ENCODE measurements at places on chromosomes 5 and 9.

- DNase-seq: no peak
Measured at GRCh38 chr5:82165740-82166530, 112.2 kb downstream of the RPS23 start.

GRCh38 chr5:141649056-141649688 lies 2.0 kb downstream of the FCHSD1 start:
- DNase-seq: no peak

GRCh38 chr9:134193912-134194535 lies 29.7 kb upstream of the RNU6ATAC start:
- no peak for DNase-seq

DNA sequence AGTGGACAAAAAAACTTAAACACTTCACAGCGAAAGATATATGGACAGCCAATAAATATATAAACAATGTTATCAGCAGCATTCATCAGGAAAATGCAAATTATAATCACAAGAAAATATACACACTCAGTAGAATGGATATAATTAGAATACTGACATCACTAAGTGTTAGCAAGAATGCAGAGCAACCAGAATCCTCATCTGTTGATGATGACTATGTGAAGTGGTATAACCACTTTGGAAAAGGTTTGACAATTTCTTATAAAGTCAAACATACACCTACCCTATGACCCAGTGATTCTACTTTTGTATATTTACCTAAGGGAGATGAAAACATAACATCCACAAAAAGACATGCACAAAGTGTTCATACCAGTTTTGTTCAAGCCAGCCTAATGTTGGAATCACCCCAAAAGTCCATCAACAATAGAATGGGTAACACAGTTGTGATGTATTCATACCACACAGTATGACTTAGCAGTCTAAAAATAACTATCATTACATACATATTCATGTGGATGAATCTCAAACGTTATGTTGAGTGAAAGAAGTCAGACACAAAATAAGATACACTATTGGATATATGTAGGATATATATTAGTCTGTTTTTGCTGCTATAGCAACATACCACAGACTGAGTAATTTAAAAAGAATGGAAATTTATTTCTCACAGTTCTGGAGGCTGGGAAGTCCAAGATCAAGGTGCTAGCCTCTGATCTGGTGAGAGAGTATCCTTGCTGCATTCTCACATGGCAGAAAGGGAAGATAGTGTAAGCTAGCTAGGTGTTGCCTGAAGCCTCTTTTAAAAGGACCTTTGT lies 148.8 kb upstream of the ADAMTSL1 start:
- DNase-seq: no peak

DNA sequence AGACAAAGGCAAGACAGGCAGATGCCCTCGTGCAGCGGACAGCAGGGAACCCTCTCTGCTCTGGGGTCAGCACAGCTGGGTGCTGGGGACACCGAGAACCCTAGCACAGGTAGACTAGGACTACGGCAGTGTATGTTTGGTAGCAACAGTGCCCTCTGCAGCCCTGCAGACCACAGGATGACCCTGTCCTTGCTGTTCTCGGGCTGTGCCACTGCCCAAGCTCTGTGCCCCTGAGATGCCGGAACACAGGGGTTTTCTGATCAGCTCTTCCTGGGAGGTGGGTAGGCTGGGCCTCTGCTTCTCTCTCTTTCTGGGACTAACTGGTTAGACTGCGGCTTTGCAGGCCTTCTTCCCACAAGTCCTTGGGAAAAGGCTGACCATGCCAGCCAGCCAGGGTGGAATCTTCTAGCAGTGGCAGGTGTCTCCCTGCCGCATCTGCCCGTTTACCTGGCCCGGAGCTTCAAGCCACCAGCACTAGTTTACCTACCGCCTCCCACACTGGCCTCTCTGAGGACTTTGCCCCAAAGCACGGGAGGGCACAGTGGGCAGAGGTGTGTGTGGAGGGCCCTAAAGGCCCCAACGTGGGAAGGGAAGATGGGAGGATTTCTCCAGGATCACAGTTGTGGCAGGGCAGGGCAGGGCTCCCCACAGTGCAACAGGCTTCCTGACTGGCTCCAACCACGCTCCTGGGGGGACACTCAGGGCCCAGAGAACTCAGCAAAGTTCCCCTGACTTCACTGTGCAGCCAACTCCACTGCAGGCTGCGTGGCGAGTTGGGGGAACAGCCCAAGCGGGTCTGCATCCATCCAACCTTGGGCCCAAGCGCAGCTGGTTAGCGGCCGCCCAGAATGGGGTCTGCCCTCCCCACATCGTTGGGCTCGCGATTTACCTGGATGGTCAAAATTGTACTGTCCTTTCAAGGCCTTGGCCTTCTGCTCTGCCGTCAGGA lies 1.2 kb downstream of the UCK1 start:
- DNase-seq: no peak

DNA sequence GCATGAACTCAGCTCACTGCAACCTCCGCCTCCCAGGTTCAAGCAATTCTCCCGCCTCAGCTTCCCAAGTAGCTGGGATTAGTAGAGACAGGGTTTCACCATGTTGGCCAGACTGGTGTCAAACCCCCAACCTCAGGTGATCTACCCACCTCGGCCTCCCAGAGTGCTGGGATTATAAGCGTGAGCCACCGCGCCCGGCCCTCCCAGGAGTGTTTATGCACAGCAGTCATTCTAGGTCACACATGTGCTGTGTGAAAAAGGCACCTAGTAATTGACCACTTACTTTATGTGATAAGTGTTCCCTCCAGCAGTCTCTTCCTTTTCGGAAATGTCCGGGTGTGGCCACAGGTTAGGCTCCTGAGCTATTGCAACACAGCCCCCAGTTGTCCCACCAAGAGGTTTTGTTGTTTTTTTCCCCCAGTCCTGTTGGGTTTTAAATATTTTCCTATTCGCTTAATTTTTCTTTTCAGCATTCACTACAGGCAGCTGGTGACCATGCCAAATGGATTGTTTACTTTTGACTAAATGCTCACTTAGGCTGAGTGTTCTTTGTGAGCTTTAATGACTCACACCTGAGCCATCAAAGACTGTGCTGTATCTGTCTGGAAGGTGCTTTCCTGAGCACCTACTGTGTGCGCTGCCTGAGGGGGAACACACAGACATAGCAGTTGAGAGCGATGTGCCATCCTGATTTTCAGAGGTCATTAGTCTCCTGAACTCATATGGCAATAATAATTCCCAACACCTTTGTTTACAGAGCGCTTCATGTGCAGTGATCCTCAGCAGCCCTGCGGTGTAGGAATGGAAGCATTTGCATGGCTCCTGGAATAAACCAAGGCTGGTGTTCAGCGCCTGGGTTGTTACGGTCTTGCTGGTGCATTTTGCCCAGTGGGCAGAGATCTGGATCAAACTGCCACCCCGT lies 94.3 kb downstream of the MVB12B start:
- DNase-seq: no peak

DNA sequence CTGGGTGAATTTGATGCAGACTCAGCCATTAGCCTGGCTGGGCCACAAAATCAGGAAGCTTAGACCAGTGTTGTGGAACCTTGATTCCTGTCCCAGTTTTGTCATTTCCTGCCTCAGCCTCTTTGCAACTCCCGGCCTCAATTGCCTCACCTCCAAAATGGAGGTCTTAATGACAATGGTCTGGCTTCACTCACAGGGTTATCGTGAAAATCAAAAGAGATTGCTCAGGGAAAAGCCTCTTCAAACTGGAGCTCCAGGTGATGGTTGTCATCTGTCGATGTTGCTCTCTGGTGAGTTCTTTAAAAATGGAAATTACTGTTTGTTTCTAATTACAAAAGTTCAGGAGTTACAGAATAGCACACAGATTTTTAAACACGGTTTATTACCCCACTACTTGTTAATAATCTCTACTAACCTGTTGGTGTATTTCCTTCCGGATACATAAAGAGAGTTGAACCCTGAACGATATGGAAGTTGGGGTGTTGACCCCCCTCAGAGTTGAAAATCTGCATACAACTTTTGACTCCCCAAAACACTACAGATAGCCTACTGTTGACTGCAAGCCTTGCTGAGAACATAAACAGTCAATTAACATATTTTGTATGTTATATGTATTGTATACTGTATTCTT lies 109.9 kb upstream of the CPEB4 start:
- DNase-seq: no peak

GRCh38 chr9:71669284-71669995 lies 98.9 kb downstream of the CEMIP2 start:
- no peak for DNase-seq

DNA sequence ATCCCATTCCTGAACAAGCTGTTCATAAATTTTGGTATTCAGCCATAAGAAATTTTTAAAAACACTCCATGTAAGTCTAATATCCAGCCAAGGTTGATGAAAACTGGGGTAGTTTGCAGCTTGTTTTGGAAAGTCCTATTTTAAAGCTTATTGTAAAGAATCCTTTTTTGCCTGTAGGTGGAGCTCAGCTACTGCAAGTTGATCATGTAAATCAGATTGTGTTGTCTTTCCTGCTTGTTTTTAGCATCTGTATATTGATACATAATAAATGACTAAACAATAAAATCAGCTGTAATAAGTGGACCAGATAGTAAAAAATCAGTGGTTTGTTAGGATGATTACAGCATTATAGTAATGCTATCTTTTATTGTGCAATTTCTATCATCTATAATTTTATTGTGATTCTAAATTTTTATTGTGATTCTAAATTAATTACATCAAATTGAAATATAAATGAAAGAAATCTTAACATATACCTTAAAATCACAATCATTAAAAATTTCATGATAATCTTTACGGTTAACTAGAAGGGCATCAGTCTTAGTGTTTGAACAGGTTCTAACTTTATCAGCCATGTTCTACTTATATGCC lies 42.4 kb downstream of the CWC27 start:
- DNase-seq: no peak

- no peak for DNase-seq
Measured at GRCh38 chr9:22921742-22922141, 475.1 kb downstream of the DMRTA1 start.

DNA sequence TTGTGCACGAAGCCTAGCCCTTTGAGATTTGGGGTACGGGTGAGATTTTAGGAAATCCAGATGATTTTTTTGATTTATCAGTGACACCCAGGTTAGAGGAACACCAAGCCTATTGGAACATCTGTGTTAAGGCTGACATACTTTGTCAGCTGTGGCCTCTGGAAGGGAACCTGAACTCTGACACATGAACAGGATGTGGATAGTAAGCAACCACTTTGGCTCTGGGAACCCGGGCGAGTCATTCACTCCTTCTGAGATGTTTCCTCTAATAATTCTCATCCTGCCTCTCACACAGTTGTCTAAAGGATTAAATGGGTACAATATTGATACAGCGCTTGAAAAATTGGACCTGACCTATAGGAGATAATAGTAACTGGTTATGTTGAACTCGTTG lies 67.8 kb downstream of the FGF1 start:
- DNase-seq: no peak

Data from stimulated activated CD8-positive, alpha-beta memory T cell treated with anti-CD3 and anti-CD28 coated beads, Interleukin-2, amount 100 ng/mL, for 48 hours (primary cell).